C1 segment of cervical spinal cord (tissue), 14 donors: ENCODE measurements at places on chromosomes 6 and 20.

- peak; percentile 14 for DNase-seq
These were observed 87.5 kb upstream of the ARID1B start for GRCh38 chr6:156689656-156690055.

- DNase-seq = no peak
These were observed 61.3 kb downstream of the PPP1R3G start for GRCh38 chr6:5146398-5146797.

- no peak for DNase-seq
These were observed 34.4 kb upstream of the PTPN1 start for GRCh38 chr20:50475681-50476292.

GRCh38 chr6:160899671-160900430 lies 91.7 kb upstream of the MAP3K4 start:
- no peak for DNase-seq

- DNase-seq = no peak
These were observed 121.2 kb upstream of the KCNQ5 start for GRCh38 chr6:72500669-72501068.

DNA sequence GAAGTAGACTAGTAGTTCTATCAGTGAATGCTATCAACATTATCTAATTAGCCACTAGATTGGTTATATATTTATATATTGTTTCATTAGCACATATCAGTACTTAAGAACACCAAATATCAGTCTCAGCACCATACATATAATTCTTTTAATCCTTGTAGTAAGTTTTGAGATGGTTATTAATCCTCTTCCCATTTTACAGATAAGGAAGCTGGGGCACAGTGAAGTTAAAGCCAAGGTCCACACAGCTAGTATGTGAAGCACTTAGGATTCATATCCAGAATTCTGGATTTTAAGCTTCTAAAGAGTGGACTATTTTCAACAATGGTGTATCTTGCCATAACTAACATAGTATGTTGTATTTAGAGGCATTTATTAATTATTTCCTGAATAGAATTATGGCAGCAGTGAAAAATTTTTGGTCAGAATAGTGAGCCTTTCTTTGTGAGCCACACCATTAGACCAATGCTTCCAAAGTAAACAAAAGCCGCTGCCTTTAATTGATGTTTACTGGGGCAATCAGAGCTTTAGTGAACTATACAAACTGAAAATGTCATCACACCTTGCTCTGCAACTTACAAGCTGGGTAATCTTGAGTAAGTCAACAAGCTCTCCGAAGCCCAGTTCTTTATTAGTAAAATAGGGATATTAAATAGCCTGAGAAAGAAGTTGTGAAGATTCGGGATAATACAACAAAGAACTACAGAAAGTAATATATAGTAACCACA lies 41.9 kb upstream of the HBS1L start:
- no peak for DNase-seq

DNA sequence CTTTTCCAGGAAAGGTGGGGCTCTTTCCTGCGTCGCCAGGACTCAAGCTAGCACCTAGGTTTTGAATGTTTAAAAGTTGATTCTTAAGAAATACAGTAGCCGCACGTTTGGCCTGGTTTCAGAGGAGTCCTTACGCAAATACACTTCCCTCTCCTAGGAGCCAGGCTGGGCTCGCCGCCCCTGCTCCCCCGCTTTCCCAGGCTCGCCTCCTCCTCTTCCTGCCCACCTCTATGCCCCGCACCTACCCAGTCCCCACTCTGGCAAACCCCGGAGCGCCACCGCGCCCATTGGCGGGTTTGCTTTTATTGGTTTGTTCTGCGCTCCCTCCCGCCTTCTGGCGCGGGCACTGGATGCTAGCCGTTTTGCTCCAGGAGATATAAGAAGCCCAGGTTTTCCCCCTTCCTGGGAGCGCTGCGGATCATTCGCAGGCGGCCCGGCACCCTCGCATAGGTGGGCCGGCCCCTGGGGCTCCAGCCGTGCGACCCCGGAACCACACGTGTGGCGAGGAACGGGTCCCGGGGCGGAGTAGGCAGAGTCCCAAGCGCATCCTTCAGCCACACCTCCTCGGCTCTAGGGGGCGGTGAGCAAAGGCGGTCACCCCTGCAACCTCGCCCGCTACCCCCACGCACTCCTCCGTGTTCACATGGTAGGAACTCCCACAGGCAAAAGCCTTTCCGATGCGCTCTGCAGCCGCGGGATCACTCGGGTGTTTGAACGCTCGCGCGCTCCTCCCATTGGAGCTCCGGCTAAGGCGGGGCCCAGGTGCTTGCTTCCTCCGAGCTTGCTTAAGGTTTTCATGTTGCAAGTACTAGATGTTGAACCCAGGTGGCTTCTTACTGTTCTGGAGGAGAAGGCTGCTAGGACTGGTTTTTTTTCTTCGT lies 119.0 kb downstream of the RTN4IP1 start:
- no peak for DNase-seq

DNA sequence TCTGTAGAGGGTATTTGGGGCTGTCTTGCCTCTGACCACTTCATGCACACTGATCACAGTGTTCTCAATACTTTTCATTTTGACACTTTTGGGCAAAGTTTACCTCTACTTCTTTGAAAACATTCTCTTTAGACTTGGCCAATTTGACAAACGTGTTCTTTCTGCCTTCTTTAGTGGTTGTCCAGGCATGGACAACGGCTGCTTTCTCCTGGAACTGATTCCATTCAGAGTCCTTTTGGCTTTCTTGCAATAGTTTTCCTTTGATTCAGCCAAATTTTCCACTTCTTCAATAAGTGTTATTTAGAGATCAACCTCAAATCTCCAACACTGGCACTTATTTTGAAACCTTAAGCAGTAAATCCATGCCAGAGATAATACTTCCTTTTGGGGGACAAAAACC lies 6.7 kb upstream of the CST9 start:
- DNase-seq = no peak

GRCh38 chr6:37256692-37257319 lies 766 bp upstream of the TBC1D22B start:
- no peak for DNase-seq

- no peak for DNase-seq
These were observed 335.2 kb downstream of the ZFAND3 start for GRCh38 chr6:38154731-38155130.

DNA sequence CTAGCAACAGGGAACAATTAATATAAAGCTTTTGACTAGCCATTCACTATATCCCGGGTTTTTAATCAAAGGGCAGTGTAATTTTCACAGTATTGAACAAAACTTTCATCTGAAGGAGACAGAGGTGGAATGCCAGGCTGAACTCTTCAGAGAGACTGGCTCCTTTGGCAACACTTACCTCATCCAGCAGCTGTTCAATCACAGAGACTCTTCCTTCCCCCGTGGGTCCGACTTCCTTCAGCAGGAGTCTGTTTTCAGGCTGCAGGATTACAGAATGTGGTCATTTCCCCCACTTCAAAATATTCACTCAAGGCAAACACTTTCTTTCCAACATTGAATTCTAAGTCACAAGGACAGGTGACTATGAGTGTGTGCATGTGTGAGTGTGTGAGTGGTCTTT lies 76.6 kb downstream of the DZANK1 start:
- DNase-seq = no peak

DNA sequence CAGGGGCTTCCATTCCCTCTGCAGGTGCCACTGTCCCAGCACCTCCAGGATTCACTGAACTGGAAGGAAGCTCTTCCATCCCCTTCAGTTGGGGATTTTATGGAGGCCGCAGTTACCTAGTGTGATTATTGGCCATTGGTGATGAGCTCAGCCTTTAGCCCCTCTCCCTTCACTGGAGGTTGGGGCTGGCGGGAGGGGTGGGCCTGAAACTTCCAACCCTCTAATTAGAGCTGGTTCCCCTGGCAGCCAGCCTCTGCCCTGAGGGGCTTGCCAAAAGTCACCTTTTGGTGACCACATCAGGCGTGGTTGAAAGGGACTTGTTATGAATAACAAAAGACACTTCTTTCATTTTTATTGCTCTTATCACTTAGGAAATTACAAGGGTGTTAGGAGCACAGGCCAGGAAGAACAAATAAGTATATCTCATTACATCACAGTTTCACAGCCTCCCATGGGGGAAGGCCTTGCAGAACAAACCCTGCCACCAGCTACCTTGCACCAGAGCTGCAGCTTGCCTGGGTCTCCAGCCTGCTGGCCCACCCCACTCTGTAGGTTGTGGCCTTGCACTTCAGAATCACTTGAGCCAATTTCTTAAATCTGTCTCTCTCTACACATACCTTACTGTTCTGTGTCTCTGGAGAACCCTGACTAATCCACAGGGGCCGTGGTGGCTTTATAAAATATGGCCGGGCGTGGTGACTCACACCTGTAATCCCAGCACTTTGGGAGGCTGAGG lies 5.0 kb downstream of the PYGB start:
- no peak for DNase-seq

- no peak for DNase-seq
These were observed 32.9 kb downstream of the MMUT start for GRCh38 chr6:49430187-49430586.

DNA sequence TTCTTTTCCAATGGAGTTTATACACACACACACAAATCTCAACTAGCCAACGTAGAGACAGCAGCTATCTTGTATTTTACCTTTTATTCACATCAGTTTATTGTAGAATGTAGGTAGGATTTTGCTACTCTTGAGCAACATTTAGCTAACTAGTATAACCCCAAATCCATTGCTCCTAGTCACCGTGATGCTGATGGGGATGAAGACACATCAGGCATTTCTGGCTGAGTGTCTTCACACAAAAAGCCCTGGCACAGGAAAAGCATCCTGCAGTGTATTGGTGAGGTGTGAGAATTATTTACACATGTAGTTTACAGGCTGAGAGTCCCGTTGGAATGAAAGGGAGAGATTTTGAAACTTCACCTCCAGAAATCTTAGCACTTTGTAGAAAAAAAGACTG lies 65.9 kb upstream of the FBXL4 start:
- no peak for DNase-seq

GRCh38 chr6:70371454-70372105 lies 41.7 kb upstream of the FAM135A start:
- DNase-seq = no peak

GRCh38 chr6:26104457-26105108 lies 17.4 kb downstream of the HFE start:
- no peak for DNase-seq

DNA sequence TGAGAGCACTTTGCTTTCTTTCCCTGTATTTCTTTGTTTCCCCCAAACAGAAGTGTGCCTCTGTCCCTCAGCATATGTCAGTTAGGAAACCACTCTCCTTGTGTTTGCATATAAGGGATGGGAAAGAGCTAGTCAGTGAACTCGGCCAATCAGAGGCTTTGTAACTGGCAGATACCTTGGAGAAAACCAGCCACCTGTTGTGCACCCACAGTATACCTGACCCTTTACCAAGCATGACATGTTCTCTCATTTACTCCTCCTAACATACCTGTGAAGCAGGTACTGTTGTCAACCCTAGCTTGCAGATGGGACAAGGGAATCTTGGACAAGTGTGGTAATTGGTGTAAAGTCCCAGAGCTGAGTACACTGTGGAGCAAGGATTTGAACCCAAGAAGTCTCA lies 96.1 kb upstream of the FAM8A1 start:
- DNase-seq = no peak

DNA sequence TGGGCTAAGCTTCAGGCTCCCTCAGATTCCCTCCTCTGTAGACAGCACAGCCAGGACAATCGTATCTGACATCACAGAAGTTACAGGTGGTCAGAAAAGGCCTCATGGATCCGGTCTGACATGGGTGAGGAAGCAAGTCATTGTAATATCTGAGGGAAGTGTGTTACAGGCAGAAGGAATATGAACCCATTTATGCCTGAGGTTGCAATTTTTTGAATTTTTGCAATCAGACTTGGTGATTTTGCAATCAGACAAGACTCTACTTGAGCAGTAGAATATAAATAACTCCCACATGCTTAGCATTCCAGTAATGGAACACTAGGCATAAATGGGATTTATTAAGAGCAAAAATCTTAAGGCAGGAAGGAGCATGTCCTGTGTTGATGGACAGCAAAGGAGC lies 52.1 kb downstream of the CBLN4 start:
- DNase-seq = no peak

DNA sequence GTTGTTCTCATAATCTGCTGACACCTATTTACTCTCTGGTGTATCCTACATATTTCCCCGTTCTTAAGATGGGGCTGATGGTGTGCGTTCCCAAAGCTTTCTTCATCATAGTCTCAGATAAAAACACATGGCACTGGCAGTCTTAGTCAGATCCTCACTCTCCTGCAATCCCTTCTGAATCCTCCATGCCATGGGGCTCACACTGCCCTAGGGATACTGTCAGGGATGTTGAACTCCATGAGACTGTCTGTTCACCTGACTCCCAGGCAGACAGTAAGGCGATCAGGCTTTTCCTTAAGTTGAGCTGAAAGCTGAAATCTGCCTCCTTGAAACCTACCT lies 76.0 kb downstream of the SLX4IP start:
- DNase-seq = no peak

DNA sequence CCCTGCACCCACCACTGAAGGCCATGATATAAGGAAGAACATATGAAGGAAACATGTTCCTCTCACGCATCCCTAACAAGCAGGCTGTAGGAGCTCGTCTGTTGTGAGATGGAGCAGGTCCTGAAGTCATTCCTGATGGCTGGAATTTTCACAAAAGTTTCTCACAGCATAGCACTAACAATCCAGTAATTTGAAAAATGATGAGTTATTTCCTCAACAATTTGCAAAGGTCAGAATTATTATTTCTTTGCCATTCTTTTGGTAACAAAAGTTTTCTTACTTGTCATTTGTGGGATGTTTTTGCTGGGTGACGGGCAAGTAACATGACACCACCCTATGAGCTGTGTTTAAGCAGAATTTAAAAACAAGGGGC lies 27.6 kb upstream of the FRMD1 start:
- DNase-seq = no peak

GRCh38 chr6:56552187-56553130 lies 90.2 kb downstream of the DST start:
- DNase-seq = no peak

GRCh38 chr6:42420741-42421140 lies 31.0 kb downstream of the TRERF1 start:
- DNase-seq = no peak

GRCh38 chr20:54292185-54292584 lies 84.3 kb downstream of the PFDN4 start:
- no peak for DNase-seq

DNA sequence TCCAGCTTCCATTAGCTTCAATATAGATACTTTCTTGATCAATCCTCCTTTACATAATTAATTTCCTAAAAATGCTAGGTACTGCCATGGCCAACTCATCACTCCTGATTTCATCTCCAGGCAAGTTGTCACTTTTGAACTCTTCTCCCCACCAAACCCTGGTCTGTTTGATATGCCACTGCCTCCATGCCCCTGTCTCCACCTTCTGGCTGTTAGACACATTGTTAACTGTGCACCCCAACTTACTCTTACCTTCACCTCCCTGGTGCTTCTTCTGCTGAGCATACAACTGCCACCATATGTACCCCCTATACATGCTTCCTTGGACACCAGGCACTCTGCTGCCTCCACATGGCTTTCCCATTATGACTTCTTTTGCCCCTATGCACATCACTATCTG lies 21.9 kb upstream of the AIG1 start:
- DNase-seq = no peak

GRCh38 chr20:12790859-12791258 lies 217.9 kb upstream of the SPTLC3 start:
- no peak for DNase-seq
